ENCODE measurements at places on chromosomes 11 and 22.

GRCh38 chr11:87330187-87330601 is 292.5 kb downstream of the TMEM135 start:
- no peak for DNase-seq

DNA sequence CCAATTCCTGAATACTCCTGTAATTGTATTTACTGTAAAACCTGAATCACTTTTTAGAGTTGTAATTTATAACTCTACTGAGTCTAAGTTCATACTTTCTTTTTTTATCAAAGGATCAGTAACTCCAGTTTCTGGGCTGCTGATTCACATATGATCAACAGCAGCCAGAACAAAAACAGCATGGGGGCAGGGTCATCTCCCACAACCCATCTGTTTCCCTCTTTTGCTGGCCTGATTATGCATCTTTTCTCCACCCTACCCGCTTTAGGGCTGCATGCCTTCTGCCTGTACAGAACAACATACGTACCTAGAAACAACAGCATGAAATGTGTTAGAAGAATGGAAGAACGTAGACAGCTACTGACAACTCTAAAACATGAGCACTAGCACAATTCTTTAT is 76.0 kb downstream of the MRTFA start:
- DNase-seq: no peak

DNA sequence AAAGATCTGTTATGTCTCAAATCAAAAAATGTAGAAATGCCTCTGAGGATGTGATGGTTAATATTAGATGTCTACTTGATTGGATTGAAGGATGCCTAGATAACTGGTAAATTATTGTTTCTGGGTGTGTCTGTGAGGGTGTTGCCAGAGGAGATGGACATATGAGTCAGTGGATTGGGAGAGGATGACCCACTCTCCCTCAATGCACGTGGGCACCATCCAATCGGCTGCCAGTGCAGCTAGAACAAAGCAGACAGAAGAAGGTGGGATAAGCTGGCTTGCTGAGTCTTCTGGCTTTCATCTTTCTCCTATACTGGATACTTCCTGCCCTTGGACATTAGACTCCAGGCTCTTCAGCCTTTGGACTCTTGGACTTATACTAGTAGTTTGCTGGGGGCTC is 430.3 kb downstream of the SOX6 start:
- no peak for DNase-seq

DNA sequence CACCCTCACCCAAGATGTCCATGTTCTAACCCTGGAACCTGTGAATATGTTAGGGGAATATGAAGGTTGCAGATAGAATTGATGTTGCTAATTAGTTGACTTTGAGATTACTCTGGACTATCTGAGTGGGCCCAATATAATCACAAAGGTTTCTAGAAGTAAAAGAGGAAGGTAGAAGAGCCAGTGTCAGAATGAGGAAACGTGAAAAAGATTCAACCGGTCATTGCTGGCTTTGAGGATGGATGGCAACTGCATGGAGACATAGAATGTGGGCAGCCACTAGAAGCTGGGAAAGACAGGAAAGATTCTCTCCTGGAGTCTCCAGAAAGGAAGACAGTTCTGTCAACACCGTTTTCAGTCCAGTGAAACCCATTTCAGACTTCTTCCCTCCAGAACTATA is 86.6 kb downstream of the CLPB start:
- DNase-seq: no peak

GRCh38 chr22:22929381-22930221 is 42.0 kb downstream of the IGLL5 start:
- no peak for DNase-seq

DNA sequence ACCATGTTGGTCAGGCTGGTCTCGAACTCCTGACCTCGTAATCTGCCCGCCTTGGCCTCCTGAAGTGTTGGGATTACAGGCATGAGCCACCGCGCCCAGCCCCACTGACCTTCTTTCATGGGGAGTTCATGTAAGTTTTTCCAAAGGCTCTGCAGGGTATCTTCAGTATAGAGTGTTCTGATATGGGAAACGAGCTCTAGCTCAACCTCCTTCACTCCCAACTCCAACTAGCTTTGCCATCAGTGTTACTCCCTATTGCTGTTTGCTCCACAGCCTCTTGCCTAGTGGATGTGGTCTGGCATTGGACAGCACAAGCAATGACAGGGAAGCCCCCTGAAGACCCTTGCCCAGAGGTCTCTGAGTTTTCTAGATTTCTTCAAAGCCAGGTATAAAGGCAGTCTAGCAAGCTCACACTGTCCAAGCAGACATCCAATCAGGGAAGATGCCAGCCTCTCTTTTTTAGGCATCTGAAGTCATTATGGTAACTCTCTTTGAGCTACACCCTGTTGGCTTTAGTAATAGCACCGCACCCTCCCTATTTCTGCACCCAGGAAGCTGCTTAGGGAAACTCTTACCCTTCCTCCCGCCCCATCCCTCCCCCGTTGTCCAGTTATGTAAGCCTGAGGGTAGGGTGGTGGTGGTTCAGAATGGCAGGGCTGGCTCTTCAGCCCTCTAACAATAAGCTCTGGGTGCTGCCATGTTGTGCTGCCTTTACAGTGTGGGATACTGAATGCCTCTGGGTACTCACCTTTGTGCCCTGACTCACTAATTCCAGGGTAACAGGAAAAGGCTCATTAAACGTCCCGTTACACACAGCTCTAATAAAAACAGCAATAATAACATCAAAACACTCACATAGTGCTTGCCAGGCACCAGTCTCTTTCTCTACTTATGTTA is 41.4 kb upstream of the CLDN5 start:
- no peak for DNase-seq
